ENCODE measurements at places on chromosomes 7 and 10. TPM values are rescaled to one million over a fixed set of nuclear protein-coding genes. Genes with fewer than 3 reads are reported as not detected.

CUZD1 gene
- total RNA-seq = 1.8 TPM

COBL gene
- total RNA-seq = 4.7 TPM

ADAM8 gene
- total RNA-seq = 4.3 TPM

NUTM2D gene
- 1.2 TPM for total RNA-seq

LIPJ gene
- not detected for total RNA-seq

MRPL43 gene
- total RNA-seq = 97.8 TPM

PRKAR1B gene
- total RNA-seq = 26.2 TPM

PPP3CB gene
- total RNA-seq = 9.3 TPM

AKR1D1 gene
- total RNA-seq = not detected

MUC12 gene
- 11.2 TPM for total RNA-seq

SRRM3 gene
- total RNA-seq = 5.7 TPM

LRRC4 gene
- total RNA-seq = not detected

SLC16A9 gene
- total RNA-seq = 0.09 TPM

PNLIP gene
- total RNA-seq = not detected

SLC29A3 gene
- 15.3 TPM for total RNA-seq

DAGLB gene
- total RNA-seq = 25.2 TPM

BAMBI gene
- 18.8 TPM for total RNA-seq

NRF1 gene
- total RNA-seq = 11.5 TPM

KIAA1549 gene
- 8.2 TPM for total RNA-seq

VPS37D gene
- total RNA-seq = 2.9 TPM
